ENCODE measurements at places on chromosomes 7 and 10. TPM values are rescaled to one million over a fixed set of nuclear protein-coding genes. Genes with fewer than 3 reads are reported as not detected.

The AKR1D1 gene
- total RNA-seq: not detected

DNA sequence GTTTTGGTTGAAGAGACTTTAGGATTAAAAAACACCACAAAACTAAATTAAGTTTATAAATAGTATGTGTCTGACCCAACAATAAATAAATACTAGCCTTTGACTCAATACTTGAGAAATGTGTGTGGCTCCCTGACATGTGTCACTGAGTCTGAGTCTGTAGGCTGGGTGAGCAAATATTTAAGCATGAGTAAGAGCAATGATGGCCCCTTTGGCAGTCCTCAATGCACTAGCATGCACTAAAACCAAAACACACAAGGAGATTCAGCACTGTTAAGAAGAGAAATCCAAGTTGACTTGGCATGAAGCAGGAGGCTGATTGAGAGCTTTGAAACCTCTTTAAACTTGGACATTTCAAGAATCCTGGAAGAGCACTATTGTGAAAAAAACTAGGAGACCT, 37.1 kb downstream of the CCDC71L start:
- no peak for DNase-seq

DNA sequence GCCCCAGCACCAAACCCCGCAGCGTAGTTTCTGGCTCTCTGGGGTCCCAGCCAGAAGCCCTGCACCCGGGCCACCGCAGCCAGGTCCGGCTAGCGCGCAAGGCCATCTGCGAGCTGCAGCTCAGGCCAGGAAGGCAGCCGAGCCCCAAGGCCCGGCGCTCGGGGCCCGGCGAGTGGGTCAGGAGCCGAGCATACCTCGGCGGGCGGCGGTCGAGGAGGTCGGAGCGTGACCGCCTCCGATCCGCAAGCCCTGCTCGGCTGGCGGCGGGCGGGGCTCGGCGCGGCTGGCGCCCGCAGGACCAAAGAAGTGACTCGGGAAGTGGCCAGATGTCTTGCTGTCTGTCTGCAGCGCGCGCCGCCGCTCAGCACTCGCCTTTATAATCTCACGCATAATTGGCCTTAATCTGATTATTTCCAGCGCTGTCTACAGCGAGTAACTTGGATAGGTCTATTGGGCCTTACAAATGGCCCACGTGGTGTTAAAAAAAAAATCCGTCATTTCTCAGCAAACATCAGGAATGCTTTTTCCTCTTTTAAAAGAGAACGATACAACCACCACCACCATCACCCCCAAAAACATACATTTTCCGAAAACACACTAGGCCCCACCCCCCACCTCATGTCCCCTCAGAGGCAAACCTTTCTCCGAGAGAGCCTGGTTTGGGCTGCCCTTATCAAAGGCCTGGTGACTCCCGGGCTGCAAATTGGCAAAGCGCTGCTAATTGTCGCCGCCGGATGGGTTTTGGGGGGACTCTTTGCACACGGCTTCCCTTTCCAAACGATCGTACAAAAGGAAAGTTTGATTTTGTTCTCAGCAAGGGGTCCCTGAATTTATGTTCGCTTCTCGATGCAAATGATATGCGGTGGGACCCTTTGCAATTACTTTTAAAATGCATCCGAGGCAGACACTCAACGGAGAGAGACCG, at the start of gene DRGX:
DRGX (minus strand) TSS at position 349 of the 925 bp plus-strand sequence. CDS start 649 bp downstream, outside the sequence.
- DNase-seq: no peak

The AASS gene
- 40.0 TPM for total RNA-seq

The GPR141 gene
- not detected for total RNA-seq

- DNase-seq: peak; percentile 67
Measured at GRCh38 chr10:494149-494542, 195.3 kb downstream of the DIP2C start.

The DLX5 gene
- not detected for total RNA-seq

- DNase-seq: no peak
Measured at GRCh38 chr7:2269991-2270460, 28.0 kb downstream of the NUDT1 start.

- no peak for DNase-seq
Measured at GRCh38 chr7:101232141-101232850, 5.3 kb downstream of the CLDN15 start.

DNA sequence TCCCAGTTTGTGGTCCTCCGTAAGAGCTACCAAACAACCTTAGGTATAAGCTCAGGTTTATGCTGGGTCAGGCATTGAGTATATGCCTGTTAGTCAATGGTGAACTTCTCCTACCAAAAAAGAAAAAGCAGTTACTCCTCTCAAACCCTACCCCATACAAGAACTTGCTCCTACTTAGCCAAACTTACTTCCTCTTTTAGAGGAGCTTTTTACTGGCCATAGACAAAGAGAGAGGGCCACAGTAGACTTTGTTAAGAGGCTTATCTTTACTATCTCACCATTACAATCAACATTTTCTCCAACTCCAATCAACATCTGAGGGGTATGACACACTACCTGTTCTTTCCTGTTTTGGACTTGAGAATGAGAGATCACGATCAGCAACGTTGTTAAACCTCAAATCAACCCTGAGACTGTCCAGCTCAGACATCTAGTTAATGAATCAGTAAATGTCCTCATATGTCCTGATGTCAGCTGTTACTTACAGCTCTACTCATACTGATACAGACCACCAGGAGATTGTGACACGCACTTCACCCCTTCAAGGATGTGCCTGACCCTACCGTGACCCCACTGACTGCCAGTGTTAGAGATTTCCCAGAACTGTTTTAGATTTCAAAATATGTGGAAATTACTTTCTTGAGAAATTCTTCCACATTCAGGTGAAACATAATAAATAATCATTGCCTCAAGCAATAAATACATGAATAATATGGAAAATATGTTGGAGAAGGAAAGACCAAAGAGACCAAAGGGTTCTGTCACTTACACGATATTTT, 18.4 kb upstream of the CCDC71L start:
- DNase-seq: no peak

DNA sequence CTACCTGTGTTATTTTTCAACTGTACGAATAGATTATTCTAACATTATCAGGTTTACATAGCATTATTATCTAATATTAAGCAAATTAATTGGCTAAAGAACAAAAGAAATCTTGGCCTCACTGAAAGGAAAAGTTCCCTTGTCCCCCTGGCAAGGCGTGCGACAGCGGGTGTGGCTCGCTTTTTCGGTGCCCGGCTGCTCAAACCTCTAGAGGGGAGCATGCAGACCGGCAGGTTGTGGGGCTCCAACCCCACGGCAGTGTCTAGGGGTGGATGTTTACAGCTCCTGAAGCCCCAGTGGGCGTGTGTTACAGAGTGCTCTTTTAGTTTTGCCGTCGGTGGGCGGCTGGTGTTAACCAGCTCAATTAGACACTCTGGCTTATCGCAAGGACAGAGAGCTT, 456.4 kb downstream of the TNS3 start:
- DNase-seq: no peak

GRCh38 chr7:22351329-22351692, 5.6 kb downstream of the RAPGEF5 start:
- no peak for DNase-seq

DNA sequence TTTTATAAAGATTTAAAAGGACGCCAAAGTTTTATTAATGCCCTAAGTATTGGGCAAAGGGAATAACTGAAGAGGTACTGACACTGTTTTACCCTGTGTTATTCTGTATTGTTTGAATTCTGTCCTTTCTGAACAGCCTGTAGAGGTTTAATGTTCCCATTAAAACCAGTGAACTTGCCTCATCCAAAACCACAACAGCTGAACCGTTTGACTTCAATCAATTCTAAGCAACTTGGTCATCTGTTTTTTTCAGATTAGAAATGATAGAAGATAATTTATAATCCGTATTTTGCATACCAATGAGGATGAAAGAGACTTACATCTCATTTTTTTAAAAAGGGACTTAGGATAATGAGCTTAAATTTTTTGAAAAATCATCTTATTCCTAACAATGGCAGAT, 40.4 kb downstream of the HACD1 start:
- DNase-seq: no peak

The BMPER gene
- total RNA-seq: 3.1 TPM

- DNase-seq: no peak
Measured at GRCh38 chr7:147894271-147894670, 696.3 kb upstream of the C7orf33 start.

DNA sequence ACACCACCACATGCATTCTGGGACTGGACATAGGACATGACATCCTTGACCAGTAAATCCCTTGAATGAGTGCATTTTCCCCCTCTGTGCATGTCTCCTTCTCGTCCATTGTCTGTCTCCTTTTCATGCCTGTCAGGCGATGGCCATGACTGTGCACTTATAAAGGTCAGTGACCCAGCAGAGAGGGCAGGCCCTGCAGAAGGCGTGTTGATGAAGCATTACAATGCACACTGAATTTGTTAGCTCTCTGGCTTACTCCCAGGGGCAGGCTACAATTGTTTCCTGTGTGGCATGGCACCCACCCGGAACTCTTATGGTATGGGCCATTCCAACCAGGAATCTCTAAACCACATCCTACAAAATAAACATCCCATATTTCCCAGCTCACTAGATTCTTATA, 71.1 kb downstream of the SAMD9 start:
- DNase-seq: no peak

The GRID1 gene
- total RNA-seq: 0.66 TPM

The OPALIN gene
- total RNA-seq: not detected

GRCh38 chr7:103687951-103688350, 241.9 kb upstream of the SLC26A5 start:
- no peak for DNase-seq

- no peak for DNase-seq
Measured at GRCh38 chr7:157801971-157802675, 465.3 kb downstream of the DNAJB6 start.

The NUTM2B gene
- 0.36 TPM for total RNA-seq

- no peak for DNase-seq
Measured at GRCh38 chr10:110029450-110029849, 21.7 kb downstream of the ADD3 start.

GRCh38 chr7:117839507-117839906, 33.7 kb downstream of the CTTNBP2 start:
- DNase-seq: no peak

The EDRF1 gene
- total RNA-seq: 16.4 TPM

The HOXA13 gene
- 9.4 TPM for total RNA-seq

GRCh38 chr10:72812415-72812752, 81.2 kb upstream of the OIT3 start:
- no peak for DNase-seq

DNA sequence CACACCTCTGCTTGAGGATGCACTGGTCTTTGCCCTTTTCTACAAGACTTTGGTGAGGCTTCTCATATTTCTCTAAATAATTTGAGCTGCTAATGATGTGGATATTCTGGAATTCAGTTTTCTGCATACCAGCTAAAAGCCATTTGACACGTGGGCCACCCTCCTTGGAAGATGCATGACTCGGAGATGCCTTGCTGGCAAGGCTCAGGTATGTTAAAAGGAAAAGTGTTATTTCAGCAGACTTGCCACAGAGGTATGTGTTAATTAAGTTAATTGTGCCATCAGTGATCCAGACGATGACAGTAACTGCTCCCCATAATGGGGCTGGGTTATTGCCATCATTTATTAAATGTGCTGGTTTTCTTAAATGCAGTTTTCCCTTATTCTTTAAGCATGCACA, 8.8 kb upstream of the GFRA1 start:
- DNase-seq: no peak

- DNase-seq: no peak
Measured at GRCh38 chr10:22491931-22492615, 146.8 kb downstream of the SPAG6 start.

The SLF2 gene
- total RNA-seq: 49.9 TPM

The MMD2 gene
- total RNA-seq: 0.71 TPM

The CDC123 gene
- 46.3 TPM for total RNA-seq

- DNase-seq: no peak
Measured at GRCh38 chr7:113872981-113873380, 45.8 kb downstream of the PPP1R3A start.

DNA sequence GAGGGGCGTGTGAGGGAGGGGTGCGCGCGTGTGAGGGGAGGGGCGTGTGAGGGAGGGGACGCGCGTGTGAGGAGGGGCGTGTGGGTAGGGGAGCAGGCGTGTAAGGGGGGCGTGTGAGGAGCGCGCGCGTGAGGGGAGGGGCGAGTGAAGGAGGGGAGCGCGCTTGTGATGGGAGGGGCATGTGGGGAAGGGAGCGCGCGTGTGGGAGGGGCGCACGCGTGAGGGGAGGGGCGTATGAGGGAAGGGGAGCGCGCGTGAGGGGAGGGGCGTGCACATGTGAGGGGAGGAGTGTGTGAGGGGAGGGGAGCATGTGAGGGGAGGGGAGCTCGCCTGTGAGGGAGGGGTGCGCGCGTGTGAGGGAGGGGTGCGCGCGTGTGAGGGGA, 19.1 kb downstream of the MXI1 start:
- peak; percentile 97 for DNase-seq

DNA sequence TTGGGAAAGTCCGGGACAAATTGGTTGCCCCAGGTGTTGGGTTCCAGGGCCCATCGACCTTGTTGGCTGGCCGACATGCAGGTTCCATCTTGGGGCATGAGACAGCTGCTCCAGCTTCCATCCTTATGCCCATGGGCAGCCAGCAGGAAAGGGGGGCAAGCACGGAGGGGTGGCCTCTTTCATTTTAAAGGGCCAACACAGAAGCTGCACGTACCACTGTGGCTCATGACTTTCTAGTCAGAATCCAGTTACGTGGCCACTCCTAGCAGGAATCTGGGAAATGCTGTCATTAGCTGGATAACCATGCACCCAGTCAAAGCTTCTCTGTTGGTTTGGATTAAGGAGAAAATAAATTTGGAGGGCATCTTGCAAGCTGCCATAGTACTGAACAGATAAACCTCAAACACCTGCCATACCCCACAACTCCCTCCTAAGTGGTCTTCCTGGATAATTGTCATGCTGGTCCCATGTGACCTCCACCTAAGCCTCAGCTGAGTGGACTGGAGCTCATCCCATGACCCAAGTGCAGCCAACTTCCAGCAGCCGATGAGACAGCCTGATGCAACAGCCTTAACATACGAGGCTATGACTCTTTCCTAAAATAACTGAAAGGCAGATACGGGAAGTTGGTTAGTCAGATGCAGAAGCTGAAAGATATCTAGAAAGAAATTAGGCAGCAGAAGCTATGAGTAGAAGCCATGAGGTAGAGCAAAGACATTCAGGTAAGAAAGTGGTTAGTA, 21.4 kb upstream of the GSDME start:
- DNase-seq: peak; percentile 70

Measured in sigmoid colon (tissue), 7 donors.